ENCODE measurements at places on chromosomes 7 and 10.

DNA sequence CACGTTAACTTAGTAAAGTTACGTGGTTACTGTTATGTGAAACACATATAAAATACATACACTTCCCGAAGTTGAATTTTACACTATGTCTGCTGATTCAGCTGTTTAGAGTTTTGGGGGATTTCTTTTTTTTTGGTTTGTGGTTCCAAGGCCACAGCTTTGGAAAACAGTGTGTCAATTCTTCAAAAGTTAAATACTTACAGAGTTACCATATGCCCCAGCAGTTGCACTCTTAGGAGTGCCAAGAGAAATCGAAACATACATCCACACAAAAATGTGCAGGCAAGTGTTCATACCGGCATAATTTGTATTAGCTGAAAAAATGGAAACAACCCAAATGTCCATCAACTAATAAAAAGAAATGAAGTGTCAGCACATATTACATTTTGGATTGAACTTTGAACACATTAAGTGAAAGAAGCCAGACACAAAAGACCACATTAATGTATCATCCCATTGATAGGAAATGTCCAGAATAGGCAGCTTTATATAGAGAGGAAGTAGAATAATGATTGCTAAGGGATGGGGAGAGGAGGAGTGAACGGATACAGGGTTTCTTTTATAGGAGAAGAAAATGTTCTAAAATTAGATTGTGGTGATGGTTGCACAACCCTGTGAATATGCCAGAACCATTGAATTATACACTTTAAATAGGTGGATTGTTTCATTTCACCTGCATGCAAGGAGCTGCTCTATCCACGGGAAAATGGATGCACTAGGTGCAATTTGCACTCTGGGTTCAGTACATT lies 17.6 kb downstream of the APBB1IP start:
- no peak for DNase-seq

DNA sequence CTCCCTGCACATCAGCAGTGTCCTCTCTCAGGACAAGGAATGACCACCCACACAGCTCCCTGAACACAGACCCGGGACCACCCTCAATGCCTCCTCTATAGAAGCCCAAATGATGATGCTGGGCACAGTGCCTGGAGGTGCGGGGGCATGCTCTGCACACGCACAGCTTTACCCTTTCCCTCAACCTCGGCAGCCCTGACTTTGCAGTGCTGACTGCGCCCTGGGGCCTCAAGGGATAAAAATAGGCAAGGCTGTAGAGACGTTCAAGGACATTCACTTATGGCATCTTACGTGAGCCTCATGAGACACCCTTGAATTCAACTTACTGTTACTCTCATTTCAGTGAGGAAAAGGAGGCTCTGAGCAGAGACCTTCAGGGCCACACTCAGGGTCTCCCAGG lies 521.6 kb upstream of the MGMT start:
- DNase-seq, result no peak

GRCh38 chr10:99266383-99266782 lies 30.7 kb upstream of the HPSE2 start:
- no peak for DNase-seq

- no peak for DNase-seq
These were observed 335.2 kb downstream of the SDK1 start for GRCh38 chr7:3636131-3636860.

- no peak for DNase-seq
These were observed 46.0 kb downstream of the ABCC2 start for GRCh38 chr10:99828464-99828863.

- no peak for DNase-seq
These were observed 182.9 kb downstream of the MYOF start for GRCh38 chr10:93299195-93299594.

GRCh38 chr10:32979041-32979440 lies 21.0 kb upstream of the ITGB1 start:
- no peak for DNase-seq

DNA sequence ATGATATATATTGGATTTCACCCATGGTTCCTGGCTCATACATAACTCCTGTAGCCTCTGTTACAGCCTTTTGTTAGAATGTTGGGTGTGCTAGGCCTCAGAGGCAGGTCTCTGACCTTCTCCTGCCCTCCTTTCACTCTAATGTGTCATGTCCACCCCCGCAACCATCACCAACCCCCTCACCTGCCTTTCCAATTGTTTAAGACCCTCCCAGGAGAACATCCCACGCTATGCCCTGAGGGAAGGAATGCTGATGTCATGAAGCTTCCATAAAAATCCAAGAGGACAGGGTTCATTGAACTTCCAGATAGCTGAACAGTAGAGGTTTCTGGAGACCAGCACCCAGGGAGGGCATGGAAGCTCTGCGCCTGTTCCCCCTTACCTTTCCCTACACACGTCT lies 30.8 kb upstream of the C10orf67 start:
- no peak for DNase-seq

DNA sequence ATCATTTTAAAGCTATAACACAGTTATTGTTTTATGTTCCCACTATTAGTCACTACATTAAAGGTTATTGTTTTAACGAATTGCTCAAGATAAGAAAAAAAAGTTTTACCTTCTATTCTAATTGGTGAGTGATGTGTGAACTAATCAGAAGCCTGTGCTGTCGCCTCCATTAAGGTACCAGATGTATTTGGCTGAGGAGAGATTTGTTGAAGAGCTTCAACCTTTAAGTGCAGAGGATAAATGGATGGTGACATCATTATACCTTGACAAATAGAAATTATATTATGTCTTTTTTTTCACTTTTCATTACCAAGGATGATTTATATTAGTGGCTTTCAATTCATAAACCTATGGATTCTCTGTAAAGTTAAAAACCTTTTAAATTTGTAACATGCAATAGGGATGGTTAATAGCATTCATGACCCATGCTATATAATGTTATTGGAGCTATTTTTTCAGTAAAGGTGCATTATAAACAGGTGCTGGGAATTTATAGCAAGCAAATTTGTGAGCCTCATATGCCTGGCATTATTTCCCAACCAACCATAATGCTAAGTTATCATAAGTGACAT lies 97.0 kb upstream of the NPVF start:
- no peak for DNase-seq

- peak; percentile 12 for DNase-seq
These were observed 2.0 kb downstream of the ZMIZ1 start for GRCh38 chr10:79070606-79071395.

DNA sequence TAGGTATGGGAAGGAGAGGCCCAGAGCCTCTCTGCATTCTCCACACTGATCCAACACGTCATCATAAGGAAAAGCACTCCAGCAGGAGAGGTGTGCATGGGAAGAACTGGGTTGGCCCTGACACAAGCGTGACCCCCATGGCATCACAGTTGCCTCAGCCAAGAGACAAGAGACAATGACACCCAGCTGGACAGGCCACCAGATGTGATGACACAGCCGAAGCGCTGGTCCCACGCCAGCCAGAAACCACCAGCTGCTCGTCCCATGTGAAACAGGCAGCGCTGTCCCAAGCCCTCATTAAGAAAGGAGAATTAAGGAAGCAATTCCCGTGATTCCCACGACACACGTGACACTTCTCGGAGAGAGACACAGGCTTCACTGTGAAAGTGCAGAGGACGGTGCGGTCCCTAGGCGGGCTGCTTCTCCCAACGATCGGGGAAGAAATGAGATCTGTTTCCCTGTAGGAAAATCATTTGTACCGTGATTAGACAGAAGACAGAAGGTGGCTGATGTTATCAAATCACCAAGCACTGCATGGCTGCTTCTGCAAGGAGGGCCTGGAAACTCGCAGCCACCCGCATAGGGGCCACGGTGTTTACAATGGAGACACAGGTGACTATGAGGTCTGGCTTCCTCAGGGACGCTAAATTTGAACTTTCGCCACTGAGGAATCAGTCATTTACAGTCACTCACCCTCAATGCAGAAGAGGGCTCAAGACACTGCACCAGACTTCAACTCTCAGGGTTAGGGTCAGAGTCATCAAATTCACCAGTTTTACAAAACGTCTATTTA lies 74.5 kb downstream of the DIP2C start:
- no peak for DNase-seq

- no peak for DNase-seq
These were observed 53.8 kb upstream of the PDGFA start for GRCh38 chr7:573269-573932.
